ENCODE measurements at places on chromosomes 11 and 22. TPM values are rescaled to one million over a fixed set of nuclear protein-coding genes. Genes with fewer than 3 reads are reported as not detected.

BARX2 gene
- not detected for total RNA-seq

DENND5A gene
- total RNA-seq = 49.1 TPM

ELP4 gene
- total RNA-seq = 38.3 TPM

CATSPER1 gene
- not detected for total RNA-seq

PATE2 gene
- total RNA-seq = not detected

C11orf87 gene
- total RNA-seq = 0.31 TPM

SPON1 gene
- 6.4 TPM for total RNA-seq

C11orf52 gene
- not detected for total RNA-seq

ARHGAP20 gene
- 0.54 TPM for total RNA-seq

- DNase-seq = no peak
Observed at GRCh38 chr22:22372086-22372485, 127.5 kb downstream of the VPREB1 start.

DNA sequence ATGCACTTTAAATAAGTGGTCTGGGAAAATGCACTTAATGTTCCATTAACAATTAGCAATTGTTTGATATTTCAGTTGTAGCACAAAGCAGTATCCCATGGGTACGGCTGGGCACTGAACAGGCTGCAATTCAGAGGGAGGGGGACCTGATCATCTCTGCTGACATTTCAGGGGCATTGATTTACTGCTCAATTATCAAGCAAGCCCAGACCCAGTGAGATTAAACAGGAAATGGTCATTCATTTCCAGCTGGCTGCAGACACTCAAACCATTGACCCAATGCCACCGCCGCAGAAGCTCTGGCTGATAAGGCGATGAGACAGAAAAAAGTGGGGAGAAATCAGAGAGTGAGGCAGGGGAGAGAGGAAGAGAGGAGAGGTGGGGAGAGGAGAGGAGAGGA, 1.2 kb downstream of the GPR83 start:
- no peak for DNase-seq

- no peak for DNase-seq
Observed at GRCh38 chr22:23501261-23501619, 78.8 kb downstream of the IGLL1 start.

GRCh38 chr11:3867209-3868091, 12.0 kb downstream of the STIM1 start:
- DNase-seq = no peak

DNA sequence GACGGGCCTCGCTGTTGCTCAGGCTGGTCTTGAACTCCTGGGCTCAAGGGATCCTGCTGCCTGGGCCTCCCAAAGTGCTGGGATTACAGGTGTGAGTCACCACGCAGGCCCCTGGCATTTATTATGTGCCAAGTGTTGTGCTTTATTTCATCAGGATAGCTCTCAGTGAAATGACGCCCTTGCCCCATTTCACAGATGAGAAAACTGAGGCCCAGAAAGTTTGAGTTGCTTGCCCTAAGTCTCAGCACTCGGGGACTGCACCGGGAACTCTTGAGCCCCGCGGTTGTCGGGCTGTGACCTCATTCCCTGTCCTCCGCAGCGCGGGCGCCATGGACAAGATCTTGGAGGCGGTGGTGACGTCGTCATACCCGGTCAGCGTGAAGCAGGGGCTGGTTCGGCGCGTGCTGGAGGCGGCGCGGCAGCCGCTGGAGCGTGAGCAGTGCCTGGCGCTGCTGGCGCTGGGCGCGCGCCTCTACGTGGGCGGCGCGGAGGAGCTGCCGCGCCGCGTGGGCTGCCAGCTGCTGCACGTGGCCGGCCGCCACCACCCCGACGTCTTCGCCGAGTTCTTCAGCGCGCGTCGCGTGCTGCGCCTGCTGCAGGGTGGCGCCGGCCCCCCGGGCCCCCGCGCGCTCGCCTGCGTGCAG, 7.3 kb downstream of the USP35 start:
- DNase-seq = no peak

DNA sequence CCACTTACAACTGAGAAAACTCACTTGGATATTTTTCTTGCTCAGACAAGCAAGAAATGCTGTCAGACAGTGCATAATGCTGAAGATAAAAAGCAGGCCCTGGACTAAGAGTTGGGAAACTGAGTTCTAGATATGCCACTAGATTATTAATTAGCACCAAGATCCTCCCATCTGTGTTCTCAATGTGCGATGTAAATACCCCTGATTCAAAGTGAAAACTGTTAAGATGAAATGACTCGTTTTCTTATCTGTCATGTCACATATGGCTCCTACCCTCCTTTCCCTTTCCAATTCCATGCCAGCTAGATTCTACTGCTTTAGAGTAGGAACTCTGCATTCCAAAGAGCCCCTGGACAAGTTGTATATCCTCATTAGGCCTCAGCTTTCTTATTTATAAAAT, 88.9 kb upstream of the CLNS1A start:
- no peak for DNase-seq

GRCh38 chr11:118099838-118100556, 13.2 kb upstream of the SMIM35 start:
- DNase-seq = no peak

- DNase-seq = no peak
Observed at GRCh38 chr11:32920570-32920969, 28.0 kb downstream of the QSER1 start.

- DNase-seq = no peak
Observed at GRCh38 chr11:130551388-130551787, 102.9 kb downstream of the ADAMTS15 start.

DNA sequence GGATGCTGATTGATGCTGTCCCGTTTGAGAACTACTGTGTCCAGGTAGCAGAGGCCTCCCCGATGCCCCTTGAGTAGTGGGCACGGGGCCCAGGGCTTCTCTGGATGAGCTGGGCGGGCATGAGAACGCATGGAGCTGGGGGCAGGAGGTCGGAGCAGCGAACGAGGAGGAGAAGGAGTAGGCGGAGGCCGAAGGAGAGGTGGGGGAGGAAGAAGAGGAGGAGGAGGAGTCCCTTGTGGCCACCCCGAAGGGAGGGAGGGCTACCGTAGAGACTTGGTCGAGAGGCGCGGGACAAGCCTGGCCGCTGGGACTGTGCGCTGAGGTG, 62.9 kb downstream of the CRYBB2 start:
- DNase-seq = peak; percentile 81

- DNase-seq = no peak
Observed at GRCh38 chr11:116970485-116971292, 127.5 kb downstream of the SIK3 start.

GRCh38 chr22:20783844-20784723, 10.2 kb downstream of the SERPIND1 start:
- peak; percentile 83 for DNase-seq

DNA sequence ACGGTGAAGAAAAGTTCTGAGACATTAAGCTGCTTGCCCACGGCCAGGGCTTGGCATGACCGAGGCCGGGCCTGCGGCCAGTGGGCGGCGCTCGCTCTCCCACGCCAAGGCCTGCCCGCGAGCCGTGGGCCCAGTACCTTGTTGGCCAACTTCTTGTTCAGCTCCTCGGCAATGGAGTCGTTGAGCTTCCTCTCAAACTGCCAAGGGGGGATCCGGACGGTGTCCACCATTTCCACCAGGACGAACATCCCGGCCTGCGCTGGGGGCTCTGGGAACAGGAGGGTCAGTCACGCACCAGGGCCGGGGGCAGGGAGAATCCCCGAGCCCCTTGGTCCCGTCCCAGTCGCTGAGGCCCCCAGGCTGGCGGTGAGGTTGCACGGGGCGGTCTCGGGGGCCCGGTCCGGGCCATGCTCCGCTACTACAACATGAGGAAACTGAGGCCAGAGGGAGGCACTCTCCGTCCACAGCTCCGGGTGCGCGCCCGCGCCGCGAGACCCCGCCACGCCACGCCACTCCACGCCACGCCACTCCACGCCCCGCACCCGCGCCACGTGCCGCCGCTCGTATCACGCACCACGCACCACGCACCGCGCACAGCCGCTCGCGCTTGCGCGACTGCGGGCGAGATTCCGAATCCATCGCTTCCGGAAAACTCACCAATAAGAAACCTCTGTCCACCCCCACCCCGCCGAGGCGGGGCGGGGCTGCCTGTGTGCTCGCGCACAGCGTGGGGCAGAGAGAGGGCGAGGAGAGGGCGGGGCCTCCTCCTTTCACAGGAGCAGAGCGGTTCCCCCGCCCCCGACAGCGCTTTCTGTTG, at the start of gene POLR3H:
TSS of gene POLR3H (minus strand) at position 617 of the 817 bp plus-strand sequence. CDS start at position 248, 369 bp downstream.
- DNase-seq = peak; percentile 99

DNA sequence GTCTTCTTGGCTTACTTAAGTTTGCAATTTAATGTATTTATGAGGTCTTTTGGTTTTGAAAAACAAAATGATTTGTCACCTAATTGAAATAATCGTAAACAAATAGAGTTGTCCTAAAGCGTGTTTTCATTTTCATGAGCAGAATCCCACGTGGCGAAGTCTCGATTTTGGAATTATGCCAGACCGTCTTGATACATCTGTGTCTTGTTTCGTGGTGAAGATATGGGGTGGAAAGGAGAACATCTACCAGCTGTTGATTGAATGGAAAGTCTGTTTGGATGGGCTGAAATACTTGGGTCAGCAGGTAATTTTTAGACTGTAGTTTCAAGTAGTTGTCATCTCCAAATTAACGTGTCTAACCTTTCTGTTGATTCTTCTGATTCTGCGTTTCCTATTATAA, 64.7 kb downstream of the UVRAG start:
- no peak for DNase-seq

DNA sequence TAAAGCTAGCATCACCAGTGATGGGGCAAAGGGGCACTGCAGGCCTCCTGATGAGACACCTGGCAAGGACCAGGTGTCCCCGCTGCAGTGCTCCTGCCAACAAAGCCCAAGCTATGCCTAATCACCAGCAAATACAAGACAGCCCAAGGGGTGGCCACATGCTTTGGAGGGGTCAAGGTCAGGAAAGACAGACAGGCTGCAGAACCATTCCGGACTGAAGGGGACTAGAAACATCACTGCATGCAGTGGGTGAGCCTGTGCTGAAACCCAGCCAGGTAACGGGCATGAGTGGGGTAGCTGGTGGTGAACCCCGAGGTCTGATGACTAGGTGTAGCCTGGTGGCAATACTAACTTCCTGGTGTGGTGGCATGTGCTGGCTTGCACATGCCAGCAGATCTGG, 111.1 kb downstream of the MED15 start:
- no peak for DNase-seq

- no peak for DNase-seq
Observed at GRCh38 chr11:43732225-43732624, 51.7 kb downstream of the HSD17B12 start.

- DNase-seq = peak; percentile 60
Observed at GRCh38 chr11:119729951-119730613, 1.1 kb upstream of the NECTIN1 start.

DNA sequence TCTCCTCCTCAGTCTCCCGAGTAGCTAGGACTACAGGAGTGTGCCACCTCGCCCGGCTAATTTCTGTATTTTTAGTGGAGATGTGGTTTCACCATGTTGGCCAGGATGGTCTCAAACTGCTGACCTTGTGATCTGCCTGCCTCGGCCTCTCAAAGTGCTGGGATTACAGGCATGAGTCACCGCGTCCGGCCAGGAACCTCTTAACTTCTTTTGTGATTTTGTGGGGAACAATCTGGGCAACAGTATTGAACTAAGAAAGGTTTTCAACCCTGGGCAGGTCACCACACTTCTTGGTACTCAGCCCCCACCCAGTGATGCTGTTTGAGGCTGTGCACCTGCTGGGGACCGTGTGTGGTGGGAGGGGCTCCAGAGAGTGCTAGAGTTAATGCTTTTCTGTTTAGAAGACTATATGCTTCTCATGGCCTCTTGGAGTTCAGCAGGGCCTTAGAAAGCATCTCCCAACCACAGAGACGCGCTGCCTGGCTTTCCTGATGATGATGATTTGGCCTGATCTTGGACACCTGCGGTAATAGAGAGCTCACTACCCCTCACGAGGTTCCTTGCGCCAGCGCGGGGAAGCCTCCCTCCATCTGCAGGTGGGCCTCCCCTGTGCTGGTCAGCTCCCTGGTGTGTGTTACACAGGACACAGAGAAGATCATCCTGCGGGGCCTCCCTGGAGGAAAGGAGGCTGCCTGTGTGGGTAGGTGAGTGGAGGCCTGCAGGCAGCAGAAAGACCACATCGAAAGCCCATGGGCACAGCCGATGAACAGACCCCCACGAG, 1.2 kb downstream of the DENND6B start:
- DNase-seq = no peak
